ENCODE measurements at places on chromosomes 4 and X. TPM values are rescaled to one million over a fixed set of nuclear protein-coding genes. Genes with fewer than 3 reads are reported as not detected.

Gene IL3RA
- polyA plus RNA-seq = 15.4 TPM

Gene GLOD5
- not detected for polyA plus RNA-seq

Gene FAM236A
- not detected for polyA plus RNA-seq

Gene KIAA1210
- 0.34 TPM for polyA plus RNA-seq

Gene SULT1B1
- polyA plus RNA-seq = 1.7 TPM

Gene TMEM31
- 0.40 TPM for polyA plus RNA-seq

DNA sequence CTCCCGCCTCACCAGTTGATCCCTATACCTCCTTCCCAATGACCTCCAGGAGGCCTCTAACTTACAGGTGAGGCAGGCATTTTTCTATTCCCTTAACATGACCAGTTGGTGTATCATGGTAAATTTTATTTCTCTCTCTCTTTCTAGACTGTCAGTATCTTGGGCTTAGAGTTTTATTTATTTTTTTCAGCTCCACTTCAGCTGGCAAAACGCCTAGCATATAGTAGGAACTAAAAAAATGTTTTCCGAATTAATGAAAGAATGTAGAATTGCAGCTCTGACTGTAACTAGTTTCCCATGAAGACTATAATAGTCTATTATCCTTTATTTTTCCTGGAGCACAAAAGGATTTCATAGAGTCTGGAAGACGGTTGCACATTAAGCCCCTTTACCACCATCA lies 84.8 kb downstream of the PDE5A start:
- DNase-seq = peak; percentile 51

DNA sequence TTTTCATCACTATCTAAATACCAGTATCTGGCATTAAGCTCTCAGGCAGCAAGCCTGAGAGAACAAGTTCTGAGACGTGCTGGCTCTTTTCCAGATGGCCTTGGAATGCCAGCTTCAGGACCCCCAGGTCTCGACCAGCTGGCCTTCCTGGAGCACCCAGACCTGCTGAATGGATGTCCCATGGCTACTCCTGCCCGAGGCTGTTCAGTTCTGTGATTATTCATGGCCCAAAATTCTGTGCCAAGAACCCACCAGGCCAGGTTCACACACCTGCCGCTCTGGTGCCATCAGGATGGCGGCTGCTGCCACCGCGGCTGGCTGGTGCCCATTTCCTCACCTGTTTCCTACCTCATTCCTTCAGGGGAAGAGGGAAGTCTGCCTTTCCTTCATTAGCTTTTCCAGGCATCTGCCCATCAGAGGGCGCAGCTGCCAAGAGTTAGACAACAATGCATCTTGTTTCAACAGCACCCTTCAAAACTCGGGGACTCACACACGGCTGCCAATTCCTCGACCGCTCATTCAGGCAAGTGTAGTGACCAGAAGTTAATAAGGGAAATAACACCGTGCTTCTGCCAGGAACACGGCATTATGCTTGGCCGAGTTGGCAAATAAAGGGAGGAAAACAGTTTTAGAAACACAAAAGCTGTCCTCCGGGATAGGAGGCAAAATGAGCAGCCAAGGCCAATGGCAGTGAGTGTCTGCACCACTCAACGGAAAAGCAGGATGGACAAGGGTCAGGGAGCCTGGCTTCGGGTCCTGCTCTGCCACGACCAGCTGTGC lies 173.8 kb downstream of the NSUN7 start:
- DNase-seq = no peak

GRCh38 chr4:102392033-102392744 lies 46.9 kb upstream of the SLC39A8 start:
- DNase-seq = no peak

- peak; percentile 19 for DNase-seq
Measured at GRCh38 chr4:104394406-104395167, 100.1 kb downstream of the CXXC4 start.

- DNase-seq = no peak
Measured at GRCh38 chr4:3297066-3297859, 4.4 kb downstream of the RGS12 start.

- no peak for DNase-seq
Measured at GRCh38 chr4:110505440-110505839, 29.5 kb downstream of the ENPEP start.

GRCh38 chr4:167826281-167826680 lies 266.1 kb upstream of the ANXA10 start:
- DNase-seq = peak; percentile 3

DNA sequence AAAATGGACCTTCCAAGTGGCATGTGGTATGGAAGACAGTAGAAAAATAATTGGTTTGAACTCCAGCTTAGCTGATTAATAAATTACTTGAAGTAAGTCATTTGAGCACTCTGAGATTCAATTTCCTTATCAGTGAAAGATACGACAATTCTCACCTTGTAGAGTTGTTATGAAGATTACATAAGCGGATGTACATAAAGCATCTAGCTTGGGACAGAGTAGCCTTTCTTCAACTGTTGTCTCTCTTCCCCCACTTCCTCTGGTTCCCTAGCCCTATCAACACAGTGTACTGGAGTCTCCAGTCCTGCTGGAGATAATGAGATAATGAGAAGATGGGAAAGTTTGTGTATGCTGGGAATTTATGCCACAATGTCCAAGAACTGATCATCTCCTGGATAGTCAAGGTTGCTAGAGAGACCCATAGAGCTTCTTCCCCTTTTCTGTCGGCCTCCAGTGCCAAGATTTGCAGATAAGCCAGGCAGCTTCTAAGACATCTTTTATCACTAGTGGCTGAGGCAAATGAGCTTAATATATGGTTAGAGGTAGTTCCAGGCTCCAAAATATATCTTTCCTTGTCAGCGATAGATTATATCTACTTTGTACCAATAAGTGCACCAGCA lies 33.9 kb downstream of the VSIG4 start:
- no peak for DNase-seq

DNA sequence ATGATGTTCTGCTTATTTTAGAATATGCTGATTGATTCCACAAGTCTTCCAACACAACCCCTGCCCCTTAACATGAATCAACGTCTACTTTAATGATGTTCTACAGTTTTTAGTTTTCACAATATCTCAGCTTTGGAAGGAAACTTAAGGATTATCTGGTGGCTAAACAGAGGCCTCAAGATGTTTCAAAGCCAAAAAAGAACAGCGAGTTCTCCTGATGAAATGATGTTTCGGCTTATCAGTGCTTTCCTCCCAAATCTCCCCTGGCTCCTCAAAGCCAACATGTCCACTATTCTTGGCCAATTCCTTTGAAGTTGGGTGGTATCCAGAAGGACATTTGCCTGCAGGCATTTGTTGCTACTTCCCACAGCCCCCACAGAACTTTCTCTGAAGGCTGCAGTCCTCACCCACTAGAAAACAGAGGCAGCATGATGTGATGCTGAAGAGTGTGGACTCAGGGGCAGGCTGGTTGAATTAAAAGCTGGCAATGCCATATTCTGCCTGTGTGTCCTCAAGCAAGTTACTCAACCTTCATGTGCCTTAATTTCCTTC lies 87.3 kb downstream of the ADGRG4 start:
- DNase-seq = peak; percentile 1

- DNase-seq = peak; percentile 90
Measured at GRCh38 chrX:115560978-115561604, at the start of gene PLS3. TSS of gene PLS3 (plus strand) at chrX:115561174. CDS start at chrX:115610251, 49,077 bp downstream.

GRCh38 chr4:173508386-173509035 lies 21.5 kb downstream of the HAND2 start:
- no peak for DNase-seq

DNA sequence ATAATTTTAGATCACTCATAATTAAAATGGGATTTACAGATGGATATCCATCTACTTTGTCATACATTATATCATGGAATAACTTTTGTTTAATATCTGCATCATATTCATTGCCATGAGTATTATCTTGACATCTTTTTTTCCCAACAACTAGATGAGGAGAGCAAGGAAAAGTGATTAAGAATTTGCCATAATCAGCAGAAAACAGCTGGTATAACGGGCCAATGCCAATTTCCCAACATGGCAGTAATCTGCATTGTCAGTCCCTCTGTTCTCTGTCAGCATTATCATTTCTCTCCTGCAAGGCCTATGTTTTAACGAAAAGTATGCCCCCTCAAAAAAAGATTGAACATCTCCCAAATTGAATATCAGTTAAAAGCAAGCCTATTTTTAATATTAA lies 314.0 kb downstream of the FRMPD4 start:
- DNase-seq = no peak

GRCh38 chr4:156794863-156795262 lies 176.7 kb downstream of the PDGFC start:
- no peak for DNase-seq

- DNase-seq = no peak
Measured at GRCh38 chrX:8204943-8205342, 33.9 kb upstream of the VCX2 start.

DNA sequence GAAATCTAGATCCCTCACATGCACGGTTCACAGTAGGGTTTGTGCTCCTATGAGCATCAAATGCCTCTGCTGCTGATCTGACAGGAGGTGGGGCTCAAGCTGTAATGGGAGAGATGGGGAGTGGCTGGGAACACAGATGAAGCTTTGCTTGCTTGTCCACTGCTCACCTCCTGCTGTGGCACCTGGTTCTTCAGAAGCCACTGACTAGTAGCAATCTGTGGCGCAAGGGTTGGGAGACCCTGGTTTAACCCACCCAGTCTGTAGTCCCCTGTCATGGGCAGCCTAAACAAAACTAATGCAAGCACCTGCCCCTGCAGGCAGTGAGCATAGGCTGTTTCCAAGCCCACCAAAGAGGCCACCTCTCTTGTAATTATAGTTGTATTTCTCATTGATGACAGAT lies 116.6 kb downstream of the SHOX start:
- DNase-seq = no peak
